ENCODE measurements at places on chromosomes 5 and 9. TPM values are rescaled to one million over a fixed set of nuclear protein-coding genes. Genes with fewer than 3 reads are reported as not detected.
A peak's percentile ranks its signal among the peaks of the same experiment; 100 is the strongest.

The CCDC192 gene
- not detected for total RNA-seq

- peak; percentile 60 for DNase-seq
Measured at GRCh38 chr9:35338561-35339274, 151.2 kb upstream of the RUSC2 start.

The CCL27 gene
- not detected for total RNA-seq

The RASEF gene
- total RNA-seq, result 30.3 TPM

DNA sequence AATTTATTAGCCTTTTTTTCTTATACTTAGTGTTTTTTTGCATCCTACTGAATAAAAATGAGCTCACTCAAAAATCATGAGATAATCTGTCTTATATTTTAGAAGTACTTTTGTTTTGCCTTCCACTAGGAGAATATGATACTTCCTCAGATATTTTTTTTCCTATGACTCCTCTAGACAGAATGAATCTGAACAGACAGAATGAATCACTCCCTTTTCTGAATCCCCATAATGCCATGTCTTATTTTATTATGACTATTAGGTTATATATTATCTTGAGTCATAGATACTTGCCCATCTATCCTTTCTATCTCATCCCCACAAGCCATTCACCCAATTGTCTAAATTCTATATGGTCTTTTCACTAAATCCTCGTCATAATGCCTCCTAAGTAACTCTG lies 134.6 kb downstream of the BRINP1 start:
- no peak for DNase-seq

The PCDHA6 gene
- 2.0 TPM for total RNA-seq

GRCh38 chr5:33720176-33720575 lies 171.6 kb downstream of the ADAMTS12 start:
- no peak for DNase-seq

The RHOBTB3 gene
- total RNA-seq, result 38.6 TPM

The RETREG1 gene
- 63.7 TPM for total RNA-seq
